ENCODE measurements at places on chromosomes 7 and 10. TPM values are rescaled to one million over a fixed set of nuclear protein-coding genes. Genes with fewer than 3 reads are reported as not detected.

GRCh38 chr10:112847778-112848177, 102.3 kb upstream of the TCF7L2 start:
- no peak for DNase-seq

- DNase-seq = no peak
Observed at GRCh38 chr10:69644658-69645295, 14.7 kb downstream of the FAM241B start.

DNA sequence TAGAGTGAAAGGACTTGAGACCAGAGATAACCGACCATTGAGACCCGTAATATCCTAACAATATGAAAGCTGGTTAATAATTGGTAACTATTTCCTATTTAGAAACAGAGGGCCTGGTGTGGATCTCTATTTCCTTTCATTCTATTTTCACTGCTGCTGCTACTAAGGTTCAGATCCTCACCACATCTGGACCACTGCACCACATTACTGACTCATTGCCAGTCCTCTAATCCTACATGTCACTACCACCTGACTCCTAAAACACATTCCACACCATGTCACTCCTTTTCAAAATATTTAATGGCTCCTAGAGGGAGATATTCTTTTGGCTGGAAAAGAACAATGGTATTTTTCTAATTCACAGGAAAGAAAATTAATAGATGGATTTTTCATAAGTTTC, 6.4 kb downstream of the USP54 start:
- DNase-seq = no peak

- no peak for DNase-seq
Observed at GRCh38 chr7:94045581-94045980, 41.4 kb upstream of the BET1 start.

DNA sequence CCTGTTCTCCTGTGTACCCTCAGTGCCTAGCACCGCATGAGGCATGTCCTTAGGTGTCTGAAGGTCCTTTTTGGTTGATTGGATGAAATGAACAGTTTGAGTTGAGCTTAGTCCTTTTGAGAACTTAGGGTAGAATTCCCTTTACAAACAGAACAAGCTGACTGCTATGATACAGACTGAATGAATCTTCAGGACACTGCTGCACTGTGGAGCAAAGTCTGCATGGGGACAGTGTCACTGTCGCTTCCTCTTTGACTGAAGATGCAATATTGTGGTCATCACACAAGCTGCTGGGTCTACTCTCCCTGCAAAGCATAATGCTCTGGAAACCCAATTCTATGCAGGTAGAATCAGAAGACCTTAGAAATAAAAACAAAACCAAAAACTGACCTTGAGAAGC, 8.6 kb upstream of the PLAU start:
- DNase-seq = no peak

DNA sequence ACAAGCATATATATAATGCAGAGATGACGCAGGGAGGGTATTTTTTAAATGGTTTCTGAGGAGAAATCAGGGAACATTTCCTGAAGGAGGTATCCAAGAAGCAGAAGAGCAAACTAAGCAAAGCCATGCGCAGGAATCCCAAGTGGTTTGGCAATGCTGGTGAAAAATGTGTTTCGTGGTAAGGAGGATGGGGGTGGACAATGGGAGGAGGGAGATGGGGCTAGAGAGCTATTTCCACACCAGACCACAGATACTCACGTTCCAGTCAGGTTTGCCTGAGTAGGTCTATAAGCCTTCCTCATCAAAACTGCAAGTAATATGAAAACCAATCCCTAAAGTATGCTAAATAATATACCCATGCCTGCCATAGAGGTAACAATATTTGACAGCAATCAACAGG, 223.7 kb upstream of the MKLN1 start:
- DNase-seq = no peak

DNA sequence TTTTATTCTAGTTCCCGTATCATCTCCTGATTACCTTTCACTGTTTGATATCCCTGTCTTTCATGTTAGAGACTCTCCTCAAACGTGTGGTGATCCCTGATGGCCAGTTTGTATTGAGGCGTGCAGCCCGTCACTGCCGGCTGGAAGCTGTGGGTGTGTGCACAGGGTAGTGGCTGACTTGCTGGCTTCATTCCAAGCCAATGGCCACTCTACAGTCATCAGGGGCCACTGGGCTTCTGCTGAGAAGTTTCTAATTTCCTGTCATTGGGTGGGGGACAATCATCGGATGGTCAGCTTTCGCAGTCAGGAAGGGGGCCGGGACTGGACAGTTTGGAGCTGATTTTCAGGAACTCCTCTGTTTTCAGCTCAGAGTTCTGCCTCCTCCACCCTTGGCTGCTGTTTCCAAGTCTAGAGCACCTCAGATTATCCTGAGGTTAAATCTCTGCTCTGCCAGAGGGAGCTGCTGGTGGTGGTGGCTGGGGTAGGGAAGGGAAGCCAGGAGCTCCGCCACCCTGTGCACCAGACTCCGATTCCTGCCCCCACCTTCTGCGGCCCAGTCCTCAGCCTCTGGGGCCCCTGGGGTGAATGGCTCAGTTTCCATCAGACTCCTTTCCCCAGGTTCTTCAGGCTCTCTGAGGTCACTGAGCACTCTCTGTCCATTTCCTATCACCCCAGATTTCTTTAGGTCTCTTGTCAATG, 34.9 kb downstream of the BAIAP2L1 start:
- DNase-seq = no peak

DNA sequence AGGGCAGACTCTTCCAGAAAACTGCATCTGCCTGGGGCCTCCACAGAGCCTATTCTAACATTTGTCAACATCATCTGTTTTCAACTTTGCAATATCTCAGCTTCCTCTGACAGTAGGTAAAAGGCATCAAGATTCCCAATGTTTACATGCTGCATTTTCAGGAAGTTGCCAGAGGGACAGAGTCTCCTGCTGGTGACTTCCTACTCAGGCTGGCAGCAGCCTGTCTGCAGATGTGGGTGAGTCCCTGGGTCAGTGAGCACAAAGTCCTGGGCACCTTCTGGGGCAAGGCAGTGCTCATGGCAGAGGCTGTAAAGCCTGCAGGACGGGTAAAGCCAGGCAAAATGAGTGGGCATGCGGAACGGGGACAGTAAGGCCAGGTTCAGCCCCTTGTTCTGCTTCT, 69.4 kb downstream of the EBF3 start:
- DNase-seq = no peak

GRCh38 chr10:8618834-8619233, 564.3 kb downstream of the GATA3 start:
- no peak for DNase-seq

DNA sequence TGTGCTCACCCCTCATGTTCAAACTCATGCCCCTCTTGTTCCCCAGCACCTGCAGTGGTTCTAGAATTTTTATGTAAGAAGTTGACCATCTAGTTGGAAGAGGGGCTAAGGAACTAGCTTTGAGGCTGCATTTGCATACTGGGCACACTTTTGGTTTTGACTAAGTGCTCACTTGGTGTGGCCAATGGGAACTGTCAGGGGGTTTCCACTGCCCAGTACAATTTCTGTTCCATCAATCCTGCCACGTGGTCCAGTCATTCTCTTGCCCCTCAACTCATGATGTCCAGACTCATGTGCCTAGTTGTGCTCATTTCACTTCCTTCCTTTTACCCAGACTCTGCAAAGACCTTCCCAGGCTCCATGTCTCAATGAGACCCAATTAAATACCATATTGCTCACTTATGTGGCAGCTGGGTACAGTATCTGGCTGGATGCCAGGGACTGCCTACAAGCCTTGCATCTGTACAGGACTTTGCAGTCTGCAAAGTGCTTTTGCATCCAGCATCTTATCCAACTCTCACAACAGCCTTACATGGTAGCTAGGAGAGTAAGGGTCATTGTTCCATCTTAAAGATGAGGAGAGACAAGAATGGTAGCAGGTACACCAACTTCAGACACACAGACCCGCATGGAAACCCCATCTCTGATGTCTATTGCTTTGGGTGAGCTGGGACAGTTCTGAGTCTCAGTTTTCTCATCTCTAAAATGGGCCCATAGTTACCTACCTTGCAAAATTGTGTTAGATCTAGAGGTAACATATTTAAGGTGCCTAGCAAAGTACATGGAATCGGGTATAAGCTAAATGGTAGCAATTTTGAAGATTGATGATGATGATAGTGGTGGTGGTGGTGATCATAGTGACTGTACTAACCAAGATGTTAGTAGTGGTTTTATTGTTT, 30.1 kb upstream of the KCNMA1 start:
- no peak for DNase-seq

GRCh38 chr7:150514748-150515222, at the start of gene GIMAP7:
Gene GIMAP7, plus strand, starts transcription at chr7:150514872. Its CDS starts 5,103 bp downstream, at chr7:150519975.
- peak; percentile 63 for DNase-seq

DNA sequence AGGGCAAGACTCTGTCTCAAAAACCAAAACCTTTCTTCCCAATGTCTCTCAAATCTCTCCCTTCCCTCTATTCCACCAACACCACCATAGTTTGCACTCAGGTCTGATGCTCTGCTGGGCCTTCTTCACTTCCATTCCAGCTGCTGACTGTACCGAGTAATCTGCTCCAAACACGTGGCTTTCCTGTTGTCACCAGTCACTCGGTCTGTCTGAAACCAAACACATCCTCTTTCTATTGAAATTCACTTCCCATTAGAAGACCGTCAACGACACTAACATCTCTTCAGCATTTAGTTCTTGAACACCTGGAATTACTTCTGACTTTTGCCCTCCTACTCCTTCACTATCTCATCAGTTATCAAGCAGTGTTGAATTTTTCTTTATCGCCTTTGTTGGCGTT, 4.7 kb upstream of the NRF1 start:
- DNase-seq = no peak

DNA sequence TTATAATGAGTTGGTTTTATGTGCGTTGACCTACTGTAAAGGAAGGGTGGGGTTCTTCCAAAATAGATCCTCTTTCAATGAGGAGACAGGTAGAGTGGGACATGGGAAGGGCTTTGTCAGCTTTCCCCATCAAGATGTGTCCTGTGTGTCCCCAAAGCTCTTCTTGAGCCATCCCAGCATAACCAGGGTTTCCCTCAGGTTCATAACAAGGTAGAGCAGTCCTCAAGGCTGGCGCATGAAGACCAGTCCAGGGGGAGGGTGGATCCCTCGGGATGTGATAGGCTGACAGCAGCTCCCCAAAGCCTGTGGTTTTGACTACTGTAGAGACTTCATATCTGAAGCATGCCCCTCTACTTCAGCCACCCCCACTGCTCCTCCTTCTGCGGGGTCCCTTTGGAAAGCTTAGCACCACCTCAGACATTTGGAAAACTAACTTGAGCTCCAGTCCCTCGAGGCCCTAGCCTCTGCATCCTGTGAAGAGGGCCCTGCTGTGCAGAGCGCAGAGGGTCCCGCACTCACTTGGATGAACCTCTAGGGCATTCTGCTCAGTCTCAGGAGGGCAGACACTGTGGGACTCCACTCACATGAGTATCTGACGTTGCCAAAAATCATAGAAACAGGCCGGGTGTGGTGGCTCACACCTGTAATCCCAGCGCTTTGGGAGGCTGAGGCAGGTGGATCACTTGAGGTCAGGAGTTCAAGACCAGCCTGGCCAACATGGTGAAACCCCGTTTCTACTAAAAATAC, 1.1 kb upstream of the GIMAP8 start:
- DNase-seq = no peak

GRCh38 chr10:13815756-13816155, 229.0 kb downstream of the PRPF18 start:
- DNase-seq = no peak

- no peak for DNase-seq
Observed at GRCh38 chr7:17485904-17486303, 187.5 kb downstream of the AHR start.

DNA sequence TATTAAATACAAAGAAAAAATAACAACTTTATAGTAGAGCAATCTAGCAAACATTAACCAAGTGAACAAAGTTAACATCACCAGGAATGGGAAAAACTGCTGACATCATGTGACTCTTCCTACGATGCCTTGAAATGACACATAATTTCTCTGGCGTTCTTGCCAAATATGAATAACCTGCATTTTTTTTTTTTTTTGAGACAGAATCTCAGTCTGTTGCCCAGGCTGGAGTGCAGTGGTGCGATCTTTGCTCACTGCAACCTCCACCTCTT, 126.5 kb upstream of the VKORC1L1 start:
- no peak for DNase-seq

- DNase-seq = no peak
Observed at GRCh38 chr10:50605269-50605950, 18.3 kb downstream of the SGMS1 start.

- no peak for DNase-seq
Observed at GRCh38 chr10:43965033-43965917, 316.6 kb upstream of the ZNF32 start.

- no peak for DNase-seq
Observed at GRCh38 chr7:99379043-99379577, 4.6 kb downstream of the ARPC1B start.

DNA sequence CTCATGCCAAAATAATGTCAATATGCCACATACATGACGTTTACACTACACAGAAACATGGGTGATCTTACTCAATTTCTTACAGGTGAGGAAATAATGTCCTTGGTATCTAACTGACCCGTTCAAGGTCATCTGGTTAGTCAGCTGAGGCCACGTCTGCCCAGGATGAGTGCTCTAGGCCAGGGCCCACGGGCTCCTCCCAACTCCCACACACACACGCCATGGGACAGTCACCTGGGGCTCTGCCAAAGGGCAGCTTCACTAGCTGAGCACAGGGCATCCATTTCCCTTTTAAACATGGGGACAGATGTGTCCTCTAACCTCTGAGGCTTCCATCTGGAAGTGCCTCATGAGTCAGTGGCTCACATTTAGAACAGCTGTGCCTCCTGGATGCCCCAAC, 123.9 kb downstream of the TNS3 start:
- DNase-seq = no peak

- DNase-seq = no peak
Observed at GRCh38 chr10:102931643-102932042, 13.5 kb downstream of the CNNM2 start.

DNA sequence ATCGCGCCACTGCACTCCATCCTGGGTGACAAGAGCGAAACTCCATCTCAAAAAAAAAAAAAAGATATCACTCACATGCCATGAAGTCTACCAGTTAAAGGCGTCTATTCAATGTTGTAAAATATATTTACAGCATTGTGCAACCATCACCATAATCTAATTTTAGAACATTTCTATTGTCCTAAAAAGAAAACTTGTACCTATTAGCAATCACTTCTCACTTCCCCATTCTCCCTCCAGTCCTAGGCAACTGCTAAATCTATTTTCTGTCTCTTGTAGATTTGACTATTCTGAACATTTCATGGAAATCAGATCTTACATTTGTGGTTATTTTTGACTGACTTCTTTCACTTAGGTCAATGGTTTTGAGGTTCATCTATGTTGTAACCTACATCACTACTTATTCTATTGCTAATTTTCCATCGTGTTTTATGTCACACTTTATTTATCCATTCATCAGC, 25.2 kb upstream of the OTUD1 start:
- DNase-seq = no peak

The ANKRD16 gene
- total RNA-seq = 10.4 TPM

The ZNF736 gene
- 20.6 TPM for total RNA-seq

The BAMBI gene
- 0.16 TPM for total RNA-seq

The FAM241B gene
- total RNA-seq = 12.1 TPM

The TRIP6 gene
- 38.5 TPM for total RNA-seq

The AKR1C8 gene
- not detected for total RNA-seq

The GIMAP1 gene
- total RNA-seq = 3.9 TPM

The PTPN20 gene
- 2.5 TPM for total RNA-seq

The RSPH10B gene
- total RNA-seq = 0.59 TPM
